ENCODE measurements at places on chromosomes 7 and 10.

- no peak for DNase-seq
These were observed 181.9 kb downstream of the CDCA7L start for GRCh38 chr7:21763818-21764217.

GRCh38 chr10:86261941-86262687, 104.5 kb downstream of the GRID1 start:
- peak; percentile 66 for DNase-seq

- DNase-seq, result no peak
These were observed 118.2 kb downstream of the CACNA2D1 start for GRCh38 chr7:82325416-82325815.

DNA sequence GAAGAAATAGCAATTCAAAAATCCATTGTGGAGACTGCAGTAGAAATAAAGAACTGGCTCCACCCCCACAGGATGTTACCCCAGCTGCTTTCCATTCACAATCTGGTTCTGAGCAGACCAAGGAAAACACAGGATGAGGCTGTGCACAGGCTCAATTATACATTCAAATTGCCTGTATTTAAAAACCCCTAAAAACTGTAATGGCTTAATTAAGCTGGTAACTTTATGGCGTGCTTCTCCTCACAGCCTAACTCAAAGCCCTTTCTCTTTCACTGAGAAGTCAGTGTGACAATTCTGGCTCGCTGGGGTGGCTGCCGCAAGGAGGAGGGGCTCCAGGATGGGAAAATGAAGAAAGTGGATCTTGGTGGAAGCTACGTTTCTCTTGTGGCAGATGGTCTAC, 1191.1 kb downstream of the SORCS1 start:
- DNase-seq, result no peak

- DNase-seq, result peak; percentile 70
These were observed 27.8 kb downstream of the NKX2-3 start for GRCh38 chr10:99560277-99561126.

- no peak for DNase-seq
These were observed 18.6 kb downstream of the FGFR2 start for GRCh38 chr10:121579656-121580055.

- DNase-seq, result no peak
These were observed 1.3 kb upstream of the BLOC1S2 start for GRCh38 chr10:100287756-100288155.

- DNase-seq, result no peak
These were observed 353 bp downstream of the EPHB6 start for GRCh38 chr7:142855114-142855743.

- no peak for DNase-seq
These were observed 94.8 kb downstream of the CHN2 start for GRCh38 chr7:29289156-29290021.

GRCh38 chr7:30420662-30421061, 57.9 kb downstream of the NOD1 start:
- DNase-seq, result no peak

DNA sequence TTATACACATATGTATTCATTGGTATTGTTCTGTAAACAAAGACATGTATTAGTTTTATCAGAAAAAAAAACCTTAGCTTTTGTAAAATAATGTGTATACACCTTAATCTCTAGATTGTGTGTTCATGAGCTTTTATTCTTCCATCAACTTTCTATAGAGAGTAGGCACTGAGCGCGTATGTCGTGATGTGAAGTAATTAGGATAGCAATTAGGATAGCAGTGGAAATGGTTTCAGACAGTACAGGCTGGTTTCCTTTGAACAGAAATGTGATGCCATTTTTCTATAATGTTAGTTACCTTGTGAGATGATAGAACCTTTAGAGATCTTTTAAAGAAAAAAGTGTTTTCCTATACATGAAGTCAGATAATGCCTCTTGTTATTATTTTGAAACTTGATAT, 237.7 kb upstream of the LRRN3 start:
- no peak for DNase-seq

DNA sequence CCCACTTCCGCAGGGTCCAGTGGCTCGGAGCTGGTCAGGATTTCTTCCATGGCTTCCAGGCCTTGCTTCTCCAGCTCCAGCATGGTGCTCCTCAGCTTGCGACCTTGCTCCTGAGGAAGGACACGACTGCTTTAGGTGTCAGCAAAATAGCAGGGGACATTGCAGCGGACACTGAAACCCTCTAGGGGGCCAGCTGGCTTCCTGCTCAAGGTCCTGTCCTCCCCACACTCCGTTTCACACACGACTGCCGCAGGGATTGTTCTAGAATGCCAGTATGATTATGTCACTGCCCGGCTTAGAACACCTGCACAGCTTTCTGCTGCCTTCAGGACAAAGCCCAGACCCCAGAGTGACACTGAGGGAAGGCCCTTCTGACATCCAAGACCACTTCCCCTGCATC, 65.6 kb downstream of the SCRN1 start:
- no peak for DNase-seq

GRCh38 chr7:11332186-11332864, 358.7 kb downstream of the PHF14 start:
- DNase-seq, result no peak

- DNase-seq, result no peak
These were observed 3.4 kb downstream of the TCF7L2 start for GRCh38 chr10:112953174-112954159.

DNA sequence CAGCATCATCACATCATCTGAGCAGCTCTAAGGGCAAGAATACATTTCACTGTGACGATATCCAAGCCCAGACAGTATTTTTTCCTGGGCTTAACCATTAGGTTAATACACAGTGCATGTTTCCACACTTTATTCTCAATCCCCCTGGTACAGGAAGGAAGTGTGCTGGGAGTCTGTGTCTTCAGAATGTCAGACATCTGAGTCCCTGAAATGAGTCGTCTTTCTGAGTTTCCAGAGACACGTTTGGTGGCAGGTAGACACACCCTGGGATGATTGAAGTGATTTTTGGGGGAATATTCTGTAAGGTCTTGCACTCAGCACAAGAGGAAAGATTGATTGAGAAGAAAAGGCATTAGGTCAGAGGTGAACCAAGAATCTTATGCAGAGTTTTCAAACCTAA, 13.1 kb upstream of the SHH start:
- no peak for DNase-seq

GRCh38 chr7:79998363-79998762, 136.3 kb upstream of the GNAI1 start:
- no peak for DNase-seq

DNA sequence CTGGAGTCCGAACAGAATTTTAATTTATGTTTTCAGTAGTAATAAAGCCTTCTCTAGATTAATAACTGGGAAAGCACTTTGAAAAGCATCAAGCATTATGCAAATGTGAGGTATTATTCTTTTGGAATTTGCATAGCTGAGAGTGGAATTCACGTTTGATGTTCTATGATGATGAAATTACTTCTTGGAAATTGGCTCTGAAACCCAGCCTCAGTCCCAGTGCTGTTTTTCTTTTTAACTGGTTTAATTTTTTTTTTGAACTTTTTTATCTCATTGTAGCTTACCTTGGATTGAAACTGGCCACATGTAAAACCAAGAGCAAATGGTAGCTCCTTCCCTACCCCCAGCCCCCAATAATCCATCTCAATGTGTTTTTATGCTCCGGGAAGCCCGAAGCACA, 1.2 kb downstream of the TBXAS1 start:
- DNase-seq, result no peak

DNA sequence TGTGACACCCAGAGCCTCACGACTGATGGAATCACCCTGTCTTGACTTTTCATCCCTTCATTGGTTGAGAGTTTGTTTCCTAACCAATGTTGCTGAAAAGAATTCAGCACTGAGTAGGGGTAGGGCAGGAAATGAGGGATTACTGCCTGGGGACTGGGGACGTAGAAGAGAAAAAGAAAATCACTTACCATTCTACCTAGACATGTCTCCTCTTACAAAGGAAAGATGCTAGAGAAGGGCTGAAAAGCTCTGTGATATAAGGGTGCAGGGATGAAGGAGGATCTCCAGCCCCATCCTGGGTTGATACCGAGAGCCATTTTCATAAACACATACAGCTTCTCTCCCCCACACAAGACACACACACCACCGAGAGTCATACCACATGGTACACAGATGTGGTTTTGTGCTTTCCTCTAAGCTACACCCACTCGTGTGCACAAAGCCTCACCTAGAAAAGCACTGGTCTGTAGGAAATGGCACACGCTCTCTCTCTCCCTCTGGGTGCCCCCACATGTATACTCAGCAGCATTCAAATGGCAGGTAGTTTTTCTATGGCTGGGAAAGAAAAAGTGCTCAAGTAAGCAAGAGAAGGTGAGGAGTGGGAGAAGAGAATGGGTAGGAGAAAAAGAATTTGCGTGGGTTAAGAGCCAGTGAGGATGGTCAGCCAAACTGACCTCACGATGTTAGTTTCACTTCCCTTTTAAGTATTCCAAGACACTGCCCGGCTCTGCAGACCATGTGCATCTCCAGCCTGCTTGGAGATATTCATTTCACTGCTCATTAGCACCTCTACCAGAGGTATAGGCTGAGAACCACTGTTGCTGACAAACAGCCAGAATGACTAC, 85.8 kb downstream of the CALD1 start:
- no peak for DNase-seq

DNA sequence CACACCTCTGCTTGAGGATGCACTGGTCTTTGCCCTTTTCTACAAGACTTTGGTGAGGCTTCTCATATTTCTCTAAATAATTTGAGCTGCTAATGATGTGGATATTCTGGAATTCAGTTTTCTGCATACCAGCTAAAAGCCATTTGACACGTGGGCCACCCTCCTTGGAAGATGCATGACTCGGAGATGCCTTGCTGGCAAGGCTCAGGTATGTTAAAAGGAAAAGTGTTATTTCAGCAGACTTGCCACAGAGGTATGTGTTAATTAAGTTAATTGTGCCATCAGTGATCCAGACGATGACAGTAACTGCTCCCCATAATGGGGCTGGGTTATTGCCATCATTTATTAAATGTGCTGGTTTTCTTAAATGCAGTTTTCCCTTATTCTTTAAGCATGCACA, 8.8 kb upstream of the GFRA1 start:
- no peak for DNase-seq

- no peak for DNase-seq
These were observed 475.5 kb downstream of the RPS24 start for GRCh38 chr10:78508955-78509748.

- DNase-seq, result no peak
These were observed 43.5 kb upstream of the SORBS1 start for GRCh38 chr10:95604630-95605029.

- no peak for DNase-seq
These were observed 203.5 kb downstream of the HIBADH start for GRCh38 chr7:27459021-27459730.

- no peak for DNase-seq
These were observed 25.3 kb downstream of the PRSS2 start for GRCh38 chr7:142796001-142796500.

DNA sequence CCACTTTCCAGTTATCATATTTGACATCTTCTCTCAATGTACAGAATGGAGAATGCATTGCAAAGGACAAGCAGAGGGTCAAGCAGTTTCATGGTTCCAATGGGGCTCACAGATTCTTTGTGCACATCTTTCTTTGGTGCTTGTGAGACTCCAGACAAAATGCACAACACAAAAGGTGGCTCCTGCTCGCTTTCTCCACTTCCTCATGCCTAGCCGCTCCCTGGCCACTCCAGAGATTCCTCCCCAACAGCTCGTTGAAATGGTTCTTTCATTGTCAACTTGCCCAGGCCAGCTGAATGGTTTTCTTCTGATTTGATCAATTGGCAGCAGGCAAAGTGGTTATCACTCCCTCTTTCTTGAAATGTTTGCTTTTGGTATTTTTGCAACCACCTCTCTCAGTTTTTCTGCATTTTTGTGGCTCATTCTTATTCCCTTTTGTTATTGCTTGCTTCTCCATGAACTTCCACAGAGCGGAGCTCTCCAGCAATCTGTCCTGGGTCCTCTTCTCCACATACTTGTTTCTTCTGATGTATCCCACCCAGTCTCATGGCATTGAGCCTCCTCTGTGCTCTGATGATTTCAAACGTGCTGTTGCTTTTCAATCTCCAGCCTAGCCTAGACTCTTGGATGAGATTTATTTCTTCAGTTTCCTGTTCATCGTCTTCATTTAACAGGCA, 507.8 kb upstream of the MKI67 start:
- no peak for DNase-seq

- no peak for DNase-seq
These were observed 24.4 kb downstream of the CACNA2D1 start for GRCh38 chr7:82419200-82419599.

GRCh38 chr7:100483090-100483721, 521 bp upstream of the NYAP1 start:
- DNase-seq, result peak; percentile 70

GRCh38 chr10:112177247-112177646, 6.3 kb downstream of the GPAM start:
- DNase-seq, result no peak

GRCh38 chr7:34136698-34137097, 231.4 kb downstream of the BMPER start:
- no peak for DNase-seq

DNA sequence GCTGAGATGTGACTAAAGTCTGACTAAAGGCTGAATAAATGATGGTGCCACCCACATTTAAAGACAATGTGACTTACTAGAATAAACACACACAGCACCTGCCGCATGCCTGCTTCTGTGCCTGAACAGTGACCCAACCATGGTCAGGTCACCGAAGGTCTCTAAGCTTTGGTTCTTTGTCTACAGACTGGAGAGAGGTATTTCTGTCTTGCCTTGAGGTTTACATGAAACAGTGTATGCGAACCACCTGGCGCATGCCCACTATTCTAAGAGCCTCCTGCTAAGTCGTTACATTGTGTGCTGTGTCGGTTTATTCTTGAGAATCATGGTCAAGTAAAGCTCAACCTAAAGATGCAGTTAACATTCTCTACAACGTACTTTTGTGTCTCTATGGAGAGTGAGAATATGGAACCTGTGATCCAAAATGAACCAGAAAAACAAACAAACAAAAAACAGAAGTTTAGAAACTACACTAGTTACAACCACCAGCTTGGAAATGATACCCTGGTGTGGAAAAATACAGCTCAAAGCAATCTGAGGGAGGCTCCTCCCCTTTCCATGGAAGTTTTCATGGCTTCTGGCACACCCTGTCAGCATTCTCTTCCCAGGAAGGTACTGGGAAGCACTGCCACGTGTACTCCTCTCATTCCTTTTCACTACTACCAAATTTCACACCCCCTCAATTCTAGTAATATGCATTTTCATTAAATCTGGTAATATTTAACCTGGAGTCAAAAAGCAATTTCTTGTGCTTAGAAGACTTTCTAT, 40.0 kb downstream of the VOPP1 start:
- no peak for DNase-seq

GRCh38 chr10:77406764-77407430, 230.7 kb downstream of the KCNMA1 start:
- no peak for DNase-seq

Data from A549 (cell line).